ENCODE measurements at places on chromosomes 12 and 14.

- DNase-seq = no peak
These were observed 4.3 kb downstream of the KRR1 start for GRCh38 chr12:75507086-75507485.

GRCh38 chr12:87513536-87514280 is 515.5 kb downstream of the C12orf50 start:
- no peak for DNase-seq

- DNase-seq = no peak
These were observed 9.2 kb upstream of the NOS1 start for GRCh38 chr12:117370588-117370987.

- DNase-seq = no peak
These were observed 803 bp downstream of the STK38L start for GRCh38 chr12:27244689-27245488.

DNA sequence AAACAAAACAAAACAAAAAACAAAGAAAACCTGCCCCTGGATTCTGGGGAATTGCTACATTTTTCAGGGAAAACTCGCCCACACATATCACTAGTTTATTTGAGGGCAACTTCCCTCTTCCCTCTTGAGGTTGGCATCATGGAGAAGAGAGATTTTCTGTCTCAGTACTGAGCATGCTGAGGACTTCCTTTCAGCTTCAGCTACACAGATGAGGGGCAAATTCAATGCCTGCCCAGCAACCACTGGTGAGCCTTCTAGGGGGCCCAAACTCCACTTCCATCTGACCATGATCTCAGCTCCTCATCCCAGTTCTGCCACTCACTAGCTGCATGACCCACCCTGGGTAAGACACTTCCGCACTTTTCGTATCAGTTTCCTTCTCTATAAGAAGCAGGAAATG is 63.1 kb upstream of the SCN8A start:
- DNase-seq = no peak

DNA sequence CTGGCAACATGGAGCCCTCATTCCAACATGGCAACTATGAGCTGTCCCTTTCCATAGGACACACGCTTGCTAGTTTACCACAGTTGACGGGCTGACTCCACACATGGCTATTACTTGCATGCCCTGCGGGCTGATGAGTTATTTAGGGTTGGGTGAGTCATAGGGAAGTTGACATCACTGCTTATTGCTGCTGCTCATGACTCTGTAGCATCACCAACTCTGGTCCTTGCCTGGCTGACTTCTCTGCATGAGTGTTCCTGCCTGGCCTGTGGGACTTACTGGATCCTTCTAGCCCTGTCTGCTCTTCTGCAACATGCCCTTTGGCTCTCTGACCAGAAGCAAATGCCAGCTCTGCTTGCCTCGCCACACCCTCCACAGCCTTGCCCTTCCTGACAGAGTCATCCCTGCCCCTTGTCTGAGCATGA is 199.5 kb downstream of the ANO6 start:
- peak; percentile 17 for DNase-seq
